GM04504 (cell line): ENCODE measurements at places on chromosomes 1 and 21.

GRCh38 chr1:87200875-87201638, 127.6 kb upstream of the LMO4 start:
- DNase-seq, result no peak

DNA sequence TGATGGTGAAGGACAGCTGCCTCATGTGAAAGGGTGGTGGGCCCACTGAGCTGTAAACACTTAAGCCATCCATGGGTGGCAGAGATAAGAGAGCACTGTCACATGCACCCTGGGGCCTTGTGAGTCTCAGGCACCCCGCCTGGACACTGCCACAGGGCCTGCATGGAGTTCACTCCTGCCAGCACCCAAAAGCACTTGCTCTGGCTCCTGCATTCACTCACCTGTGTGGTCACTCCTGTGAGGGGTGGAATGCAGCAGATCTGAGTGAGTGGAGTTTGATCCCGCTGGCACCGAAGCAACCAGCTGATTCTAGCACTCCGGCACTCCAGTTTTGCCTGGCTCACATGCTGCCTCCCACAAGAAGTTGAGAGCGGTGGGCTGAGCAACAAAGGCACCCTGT, 1142.1 kb upstream of the PRMT6 start:
- no peak for DNase-seq

GRCh38 chr21:17981060-17981740, 162.0 kb upstream of the C21orf91 start:
- DNase-seq, result no peak

DNA sequence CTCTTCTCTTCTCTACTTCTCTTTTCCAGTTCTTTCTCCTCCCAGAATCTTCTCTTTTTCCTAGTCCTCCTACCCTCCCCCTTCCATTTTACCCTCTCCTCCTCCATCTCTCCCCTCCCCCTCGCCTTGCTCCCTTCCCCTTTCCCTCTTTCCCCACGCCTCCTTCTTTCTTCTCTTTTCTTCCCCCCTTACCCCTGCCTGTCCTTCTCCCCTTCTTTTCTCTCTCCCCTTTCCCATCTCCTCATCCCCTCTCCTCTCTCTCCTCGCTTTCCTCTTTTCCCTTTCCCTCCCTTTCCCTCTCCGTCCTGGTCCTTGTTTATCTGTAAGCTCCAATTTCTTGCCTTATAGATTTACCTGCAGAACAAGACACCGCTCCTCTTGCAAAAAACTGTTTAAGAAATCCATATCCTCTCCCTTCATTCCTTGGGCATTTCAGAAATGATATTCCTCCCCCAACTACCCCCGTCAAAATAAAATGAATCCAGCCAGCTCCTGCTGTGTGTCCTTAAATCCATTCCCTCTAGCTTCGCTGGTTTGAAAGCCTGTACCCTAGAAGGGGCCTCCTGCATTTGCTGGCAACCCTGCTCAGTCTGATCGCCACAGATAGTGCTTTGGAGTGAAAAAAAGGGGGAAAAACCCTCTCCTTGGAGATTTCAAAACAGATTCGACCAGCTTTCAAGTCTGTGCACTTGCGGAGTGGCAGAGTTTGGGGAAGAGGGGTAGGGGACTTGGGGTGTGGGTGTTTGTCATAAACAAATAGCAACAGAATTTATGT, 89.4 kb downstream of the PAPPA2 start:
- no peak for DNase-seq

DNA sequence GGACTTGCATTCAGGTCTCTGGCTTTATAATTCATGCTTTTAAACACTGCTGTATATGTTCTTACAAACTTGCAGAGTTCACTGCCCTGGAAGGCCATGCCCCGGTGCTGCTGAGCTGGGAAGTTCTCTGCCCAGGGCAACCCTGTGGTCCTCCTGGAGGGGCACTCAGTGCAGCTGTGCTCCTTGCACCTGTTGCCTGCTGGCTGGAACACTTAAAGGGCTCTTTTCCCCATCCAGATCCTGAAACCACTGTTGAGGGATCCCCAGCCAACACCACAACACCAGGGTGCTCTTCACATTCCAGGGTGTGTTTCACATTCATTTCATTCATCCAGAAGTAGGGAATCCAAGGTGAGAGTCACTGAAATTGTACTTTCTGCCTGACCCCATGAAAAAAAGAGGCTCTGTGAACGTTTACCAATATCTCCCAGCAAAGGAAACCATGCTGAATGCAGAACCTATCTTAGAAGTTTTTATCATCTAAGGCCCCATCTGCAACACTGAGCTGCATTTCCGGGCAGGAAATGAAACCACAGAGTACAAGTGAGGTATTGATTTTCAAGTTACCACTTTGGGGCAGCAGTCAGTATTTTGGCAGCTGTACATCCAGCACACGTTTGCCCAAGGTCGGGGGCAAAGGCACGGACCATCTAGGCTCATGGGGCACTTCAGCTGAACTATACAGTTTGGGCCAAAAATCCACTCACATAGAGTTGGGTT, 16.4 kb upstream of the KIAA0040 start:
- DNase-seq, result no peak

- no peak for DNase-seq
Observed at GRCh38 chr1:201396861-201397464, 2.2 kb downstream of the LAD1 start.

GRCh38 chr1:4380564-4381168, 273.7 kb upstream of the AJAP1 start:
- DNase-seq, result no peak

DNA sequence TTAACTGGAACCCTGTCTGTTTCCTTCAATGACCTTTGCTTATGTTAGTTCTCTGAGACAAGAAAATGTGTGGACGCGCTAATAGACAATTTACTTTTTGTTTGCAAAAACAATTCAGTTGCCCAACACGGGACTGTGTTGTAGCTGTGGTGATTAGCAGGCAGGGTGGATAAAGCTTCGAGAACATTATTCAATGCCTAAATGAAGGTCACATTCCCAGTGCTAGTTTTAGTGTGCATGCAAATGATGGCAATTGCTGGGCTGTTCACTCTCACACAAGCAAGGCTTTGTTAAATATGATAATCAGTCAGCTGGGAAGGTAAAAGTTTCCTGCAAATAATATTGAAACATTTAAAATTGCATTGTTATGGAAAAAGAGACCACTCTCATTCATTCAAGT, 188.4 kb downstream of the BACH1 start:
- no peak for DNase-seq

GRCh38 chr1:203308923-203309331, 3.6 kb downstream of the BTG2 start:
- DNase-seq, result no peak

DNA sequence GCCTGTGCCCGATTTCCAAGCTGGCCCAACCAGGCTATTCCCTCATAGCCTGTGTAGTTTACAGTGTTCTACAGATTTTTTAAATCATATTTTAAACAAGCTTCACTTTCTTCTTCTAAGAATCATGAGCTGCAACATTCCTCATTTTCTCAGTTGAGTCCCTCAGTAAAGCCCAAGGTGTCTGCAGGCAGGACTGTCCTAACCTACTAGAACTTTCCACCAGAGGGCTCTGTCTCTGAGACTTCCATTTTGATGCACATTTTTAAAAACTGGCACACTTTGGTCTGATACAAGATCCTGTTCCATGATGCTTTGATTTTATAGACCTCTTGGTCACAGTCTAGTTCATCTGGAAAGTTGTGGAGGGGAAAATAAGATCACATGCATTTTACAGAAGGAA, 21.6 kb upstream of the SLAMF6 start:
- no peak for DNase-seq

DNA sequence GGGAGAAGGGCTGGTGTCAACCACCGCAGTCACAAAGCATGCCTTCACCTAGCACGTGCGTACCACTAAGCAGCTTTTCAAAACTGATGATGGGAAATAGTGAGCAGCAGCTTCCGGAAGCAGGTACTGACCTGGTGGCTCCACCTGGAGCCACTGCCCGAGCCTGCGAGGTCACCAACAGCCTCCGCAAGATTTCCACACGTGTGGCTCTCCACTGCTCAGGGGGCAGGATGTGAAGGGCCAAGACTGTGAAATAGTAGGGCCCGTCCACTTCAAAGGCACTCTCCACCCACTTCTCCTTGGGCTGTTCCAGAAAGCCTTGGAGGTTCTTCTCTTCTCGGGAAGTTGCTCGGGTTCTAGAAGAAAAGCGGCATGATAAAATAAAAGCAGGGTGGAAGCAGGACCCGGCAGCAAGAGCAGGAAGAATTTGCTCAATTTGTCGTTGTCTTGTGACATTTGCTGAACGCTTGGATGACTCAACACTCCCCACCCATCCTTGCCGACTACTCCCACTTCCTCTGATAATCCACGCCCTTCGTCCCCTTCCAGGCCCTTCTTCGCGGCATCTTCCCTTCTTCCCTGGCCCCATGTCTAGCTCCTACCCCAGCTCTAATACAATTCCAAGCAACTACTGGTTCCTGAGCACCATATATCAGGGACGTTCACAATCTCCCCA, 124.9 kb upstream of the IFFO2 start:
- DNase-seq, result peak; percentile 42

- no peak for DNase-seq
Observed at GRCh38 chr1:175599212-175599705, 144.1 kb downstream of the TNR start.

- no peak for DNase-seq
Observed at GRCh38 chr1:221902961-221903360, 161.1 kb upstream of the DUSP10 start.

- no peak for DNase-seq
Observed at GRCh38 chr1:62070384-62071011, 124.2 kb upstream of the L1TD1 start.

- no peak for DNase-seq
Observed at GRCh38 chr1:27621051-27621920, 13.7 kb downstream of the FGR start.

GRCh38 chr1:241228339-241228738, 128.7 kb downstream of the RGS7 start:
- no peak for DNase-seq

- no peak for DNase-seq
Observed at GRCh38 chr1:93005252-93005598, 44.0 kb upstream of the DIPK1A start.

- peak; percentile 69 for DNase-seq
Observed at GRCh38 chr1:152036267-152037216, at the start of gene S100A11. Gene S100A11, minus strand, starts transcription at chr1:152037004. Its CDS starts 89 bp downstream, at chr1:152036915.

DNA sequence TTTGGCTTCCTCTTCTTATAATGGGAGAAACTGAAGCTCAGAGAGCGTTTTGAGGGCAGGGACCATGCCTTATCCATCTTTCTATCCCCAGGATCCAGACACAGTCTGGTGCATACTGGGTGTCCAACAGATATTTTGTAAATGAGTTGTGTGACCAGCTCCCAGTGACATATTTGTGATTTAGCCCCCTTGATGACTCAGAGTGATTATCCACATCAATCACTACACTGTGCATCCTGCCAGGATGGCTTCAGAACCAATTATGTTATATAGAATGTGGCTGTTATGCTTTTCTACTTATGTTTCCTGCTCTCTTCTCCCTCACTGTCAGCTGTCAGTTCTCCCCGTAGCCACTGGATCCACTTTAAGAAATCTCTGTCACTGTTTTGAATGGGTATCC, 11.3 kb downstream of the OLFML3 start:
- DNase-seq, result no peak

DNA sequence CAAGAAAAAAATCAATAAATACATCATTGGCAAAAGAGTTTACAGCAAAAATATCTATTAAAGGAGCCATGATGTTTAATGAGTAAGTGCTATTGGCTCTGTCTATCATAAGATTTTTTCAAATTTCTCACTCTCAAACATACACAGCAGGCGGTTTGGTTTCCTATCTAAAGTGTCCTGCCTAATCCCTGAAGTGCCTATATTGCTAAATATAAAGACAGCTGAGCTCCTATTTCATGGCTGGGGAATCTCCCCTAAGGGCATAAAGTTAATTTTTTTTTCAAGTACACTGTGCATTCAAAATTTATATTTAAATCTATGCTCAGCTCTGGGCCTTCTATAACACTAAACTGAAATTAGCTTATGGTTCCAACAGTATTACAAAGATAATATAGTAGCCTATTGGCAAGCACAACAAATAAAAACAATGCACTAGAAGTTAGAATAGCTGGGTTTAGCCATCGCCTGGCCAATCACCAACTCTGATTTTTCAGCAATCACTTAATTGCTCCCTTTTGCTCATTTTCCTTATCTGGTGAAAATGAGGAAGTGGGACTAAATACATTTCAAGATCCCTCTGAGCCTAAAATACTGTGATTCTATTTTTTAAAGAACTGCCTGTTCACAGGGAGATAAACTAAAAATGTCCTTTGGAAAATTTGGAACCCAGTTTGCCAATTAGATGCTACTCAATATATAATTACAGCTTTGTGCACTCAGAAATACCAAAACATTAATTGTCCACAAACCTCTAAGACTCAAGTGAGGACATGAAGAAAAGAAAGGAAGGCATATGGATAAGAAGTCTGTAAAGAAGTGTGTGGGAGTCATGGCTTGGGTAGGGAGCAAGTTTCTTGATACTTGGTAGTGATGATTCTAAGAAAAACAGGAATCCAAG, 62.5 kb downstream of the WDR64 start:
- no peak for DNase-seq
